Mucosa of descending colon (tissue), 3 donors: ENCODE measurements at places on chromosomes 5 and 9. TPM values are rescaled to one million over a fixed set of nuclear protein-coding genes. Genes with fewer than 3 reads are reported as not detected.

The GDA gene
- 30.1 TPM for total RNA-seq

The PCDHB13 gene
- 1.2 TPM for total RNA-seq

DNA sequence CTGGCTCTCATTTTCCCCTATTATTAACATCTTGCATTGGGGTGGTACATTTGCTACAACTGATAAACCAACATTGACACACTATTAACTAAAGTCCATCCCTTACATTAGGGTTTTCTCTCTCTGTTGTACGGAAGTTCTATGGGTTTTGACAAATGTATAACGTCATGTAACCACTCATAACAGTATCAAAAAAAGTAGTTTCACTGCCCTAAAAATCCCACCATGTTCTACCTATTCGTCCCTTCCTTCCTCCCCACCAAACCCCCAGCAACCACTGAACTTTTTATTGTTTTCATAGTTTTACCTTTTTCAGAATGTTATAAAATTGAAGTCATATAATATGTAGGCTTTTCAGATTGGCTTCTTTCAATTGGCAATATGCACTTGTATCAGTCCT lies 40.1 kb downstream of the MLLT3 start:
- DNase-seq = no peak

DNA sequence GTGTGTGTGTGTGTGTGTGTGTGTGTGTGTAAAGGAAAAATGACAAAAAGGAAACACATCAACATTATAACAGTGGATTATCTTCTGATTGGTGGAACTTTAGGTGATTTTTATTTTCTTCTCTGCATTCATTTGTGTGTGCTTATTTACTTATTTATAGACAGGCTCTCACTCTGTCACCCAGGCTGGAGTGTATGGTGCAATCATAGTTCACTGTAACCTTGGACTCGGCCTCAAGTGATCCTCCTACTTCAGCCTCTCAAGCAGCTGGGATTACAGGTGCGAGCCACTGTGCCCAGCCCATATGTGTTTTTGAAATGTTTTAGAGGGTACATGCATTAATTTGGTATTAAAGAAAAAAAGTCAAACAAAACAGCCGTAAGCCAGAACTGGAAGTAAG lies 39.1 kb downstream of the FAT2 start:
- no peak for DNase-seq

- no peak for DNase-seq
These were observed 304.3 kb downstream of the ARHGAP26 start for GRCh38 chr5:143074414-143074996.
